Hypothalamus (tissue), 51 donors: ENCODE measurements at places on chromosomes 13 and 19.

DNA sequence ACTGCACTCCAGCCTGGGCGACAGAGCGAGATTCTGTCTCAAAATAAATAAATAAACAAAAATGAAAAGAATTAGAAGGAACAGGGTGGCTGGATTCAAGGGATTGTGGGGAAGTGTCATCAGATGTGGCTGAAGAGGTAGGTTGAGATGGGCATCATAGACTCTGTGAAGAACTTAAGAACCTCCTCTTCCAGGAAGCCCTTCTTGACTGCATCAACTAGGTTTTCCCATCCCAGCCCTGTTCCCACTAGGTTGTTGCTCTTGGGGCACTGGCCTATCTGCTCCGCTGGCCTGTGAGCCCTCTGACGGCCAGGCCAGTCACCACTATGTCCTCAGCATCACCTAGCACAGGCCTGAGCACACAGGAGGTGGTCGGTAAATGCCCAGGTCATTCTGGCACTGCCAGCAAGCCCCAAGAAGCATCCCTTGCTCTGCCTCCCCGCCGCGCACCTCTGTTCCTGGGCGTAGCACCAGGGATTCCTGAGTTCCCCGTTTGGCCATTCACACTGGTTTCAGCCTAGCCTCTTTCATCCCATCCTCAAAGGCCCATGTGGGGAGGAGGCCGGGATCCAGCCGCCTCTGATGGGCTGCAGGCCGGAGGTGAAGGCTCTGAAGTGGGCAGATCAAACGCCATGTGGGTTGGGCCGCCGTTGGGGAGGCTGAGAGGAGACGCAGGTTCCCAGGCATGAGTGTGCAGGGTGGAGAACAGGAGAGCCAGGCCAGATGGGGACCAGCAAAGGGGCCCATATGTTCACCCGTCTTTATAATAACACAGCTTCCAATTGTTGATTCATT lies 27.6 kb upstream of the SLC1A5 start:
- no peak for DNase-seq

DNA sequence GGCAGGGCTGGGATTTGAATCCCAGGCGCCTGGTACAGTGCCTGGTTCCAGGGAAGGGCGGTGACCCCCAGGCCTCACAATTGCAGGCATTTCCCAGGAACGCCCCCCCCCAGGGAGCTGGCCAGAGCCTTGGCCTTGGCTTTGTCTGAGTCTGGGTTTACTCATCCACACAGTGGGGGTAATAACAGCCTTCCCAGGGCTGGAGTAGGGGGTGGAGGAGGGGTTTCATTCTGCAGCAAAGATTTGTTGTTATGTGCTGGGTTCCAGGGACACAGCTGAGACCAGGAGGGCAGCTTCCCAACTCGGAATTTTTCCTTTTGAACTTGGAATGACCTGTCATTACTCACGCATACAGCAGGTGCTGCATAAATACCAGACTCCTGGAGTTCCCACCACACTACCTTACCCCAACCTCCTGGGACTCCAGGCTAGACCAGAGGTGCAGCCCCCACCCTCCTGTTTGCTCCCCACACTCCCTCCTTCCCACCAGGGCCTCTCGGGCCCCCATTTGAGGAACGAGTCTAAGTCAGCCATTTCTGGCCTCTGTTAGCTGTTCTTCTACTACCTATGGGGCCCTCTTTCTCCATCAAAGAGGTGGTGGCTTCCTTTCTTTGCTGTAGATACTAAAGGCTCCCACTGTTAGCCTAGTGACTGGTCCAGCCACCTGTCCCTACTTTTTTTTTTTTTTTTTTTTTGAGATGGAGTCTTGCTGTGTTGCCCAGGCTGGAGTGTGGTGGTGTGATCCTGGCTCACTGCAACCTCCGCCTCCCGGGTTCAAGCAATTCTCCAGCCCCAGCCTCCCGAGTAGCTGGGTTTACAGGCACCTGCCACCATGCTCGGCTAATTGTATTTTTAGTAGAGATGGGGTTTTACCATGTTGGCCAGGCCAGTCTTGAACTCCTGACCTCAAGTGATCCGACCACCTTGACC lies 1.6 kb upstream of the ADAMTS10 start:
- DNase-seq, result no peak

DNA sequence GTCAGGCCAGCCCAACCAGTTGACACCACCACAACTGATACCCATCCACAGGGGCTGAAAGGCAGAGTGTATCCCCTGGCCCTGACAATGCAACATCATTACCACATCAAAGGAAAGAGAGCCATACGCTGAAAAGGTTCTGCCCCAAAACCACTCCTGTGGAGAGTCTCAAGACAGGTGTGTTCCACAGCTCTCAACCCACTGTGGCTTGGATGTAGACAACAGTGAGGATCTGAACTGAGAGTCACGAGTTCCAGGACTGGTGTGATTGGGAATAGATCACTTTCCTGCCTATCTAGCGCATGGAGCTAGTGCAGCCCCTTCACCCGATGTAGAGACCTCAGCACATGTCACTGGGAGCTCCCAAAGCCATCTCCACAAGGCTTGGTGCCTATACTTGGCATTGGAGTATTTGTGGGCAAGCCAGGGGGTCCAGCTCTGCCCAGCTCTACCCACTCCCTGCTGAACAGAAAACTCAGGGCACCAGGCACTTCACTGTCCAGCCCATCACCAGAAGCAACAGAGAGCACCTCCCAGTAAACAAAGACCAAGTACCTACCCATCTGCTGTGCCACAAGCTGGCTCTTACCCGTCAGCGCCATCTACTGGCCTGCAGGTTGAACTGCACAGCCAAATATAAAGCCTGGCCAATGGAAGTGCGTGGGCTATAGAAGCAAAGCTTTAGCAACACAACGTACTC lies 579.5 kb downstream of the UQCRFS1 start:
- DNase-seq, result peak; percentile 33

GRCh38 chr19:11452620-11453310 lies 17.3 kb downstream of the PRKCSH start:
- no peak for DNase-seq

DNA sequence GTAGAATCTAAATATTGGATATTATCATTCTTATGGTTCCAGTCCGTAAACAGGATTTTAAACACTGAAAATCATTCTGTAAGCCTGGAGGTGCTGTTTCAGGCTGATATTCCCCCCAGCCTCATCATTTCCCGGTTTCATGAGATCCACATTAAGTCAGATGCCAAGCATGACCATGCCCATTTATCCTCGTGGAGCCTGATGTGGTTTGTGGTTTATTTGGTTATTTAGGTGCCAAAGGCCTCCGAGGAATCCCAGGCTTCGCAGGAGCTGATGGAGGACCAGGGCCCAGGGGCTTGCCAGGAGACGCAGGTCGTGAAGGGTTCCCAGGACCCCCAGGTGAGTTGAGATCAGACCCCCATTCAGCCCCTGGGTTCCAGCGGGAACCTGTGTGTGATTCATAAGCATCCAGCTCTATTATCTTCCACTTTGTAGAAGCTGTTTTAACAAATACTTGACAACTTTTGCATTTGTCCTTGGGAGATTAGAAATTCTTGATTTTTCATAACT lies 92.5 kb downstream of the RAB20 start:
- no peak for DNase-seq

GRCh38 chr13:113724780-113725315 lies 34.2 kb upstream of the TMEM255B start:
- peak; percentile 51 for DNase-seq

- DNase-seq, result peak; percentile 22
Measured at GRCh38 chr19:43534816-43535761, 2.1 kb downstream of the ZNF575 start.

DNA sequence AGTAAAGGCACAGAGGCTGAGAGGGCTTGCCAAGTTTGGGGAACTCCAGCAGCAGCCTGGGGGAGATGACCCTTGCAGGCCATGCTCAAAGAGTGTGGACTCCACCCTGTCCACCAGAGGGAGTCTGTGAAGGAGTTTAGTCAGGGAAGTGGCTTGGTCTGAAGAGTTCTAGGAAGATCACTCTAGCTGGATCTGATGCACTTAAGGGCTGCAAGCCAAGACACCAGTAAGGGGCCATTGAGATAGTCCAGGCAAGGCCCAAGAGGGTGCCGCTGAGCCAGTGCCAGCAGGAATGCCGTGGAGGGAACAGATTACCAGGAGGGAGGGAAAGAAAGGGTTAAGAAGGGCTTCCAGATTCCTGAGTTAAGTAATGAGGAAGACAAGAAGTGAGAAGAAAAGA lies 68.7 kb downstream of the ZAR1L start:
- no peak for DNase-seq

- no peak for DNase-seq
Measured at GRCh38 chr13:97300871-97301270, 78.7 kb downstream of the MBNL2 start.

- DNase-seq, result no peak
Measured at GRCh38 chr13:90968166-90968904, 379.2 kb upstream of the MIR17HG start.

GRCh38 chr13:97107815-97108529 lies 113.7 kb upstream of the OXGR1 start:
- no peak for DNase-seq

- no peak for DNase-seq
Measured at GRCh38 chr19:49135686-49136085, 16.3 kb downstream of the PPFIA3 start.

GRCh38 chr13:103957939-103958338 lies 891.7 kb upstream of the SLC10A2 start:
- DNase-seq, result no peak

GRCh38 chr19:48999481-49000325 lies 6.0 kb downstream of the RUVBL2 start:
- no peak for DNase-seq

GRCh38 chr19:49512970-49513745 lies 697 bp downstream of the FCGRT start:
- DNase-seq, result no peak

DNA sequence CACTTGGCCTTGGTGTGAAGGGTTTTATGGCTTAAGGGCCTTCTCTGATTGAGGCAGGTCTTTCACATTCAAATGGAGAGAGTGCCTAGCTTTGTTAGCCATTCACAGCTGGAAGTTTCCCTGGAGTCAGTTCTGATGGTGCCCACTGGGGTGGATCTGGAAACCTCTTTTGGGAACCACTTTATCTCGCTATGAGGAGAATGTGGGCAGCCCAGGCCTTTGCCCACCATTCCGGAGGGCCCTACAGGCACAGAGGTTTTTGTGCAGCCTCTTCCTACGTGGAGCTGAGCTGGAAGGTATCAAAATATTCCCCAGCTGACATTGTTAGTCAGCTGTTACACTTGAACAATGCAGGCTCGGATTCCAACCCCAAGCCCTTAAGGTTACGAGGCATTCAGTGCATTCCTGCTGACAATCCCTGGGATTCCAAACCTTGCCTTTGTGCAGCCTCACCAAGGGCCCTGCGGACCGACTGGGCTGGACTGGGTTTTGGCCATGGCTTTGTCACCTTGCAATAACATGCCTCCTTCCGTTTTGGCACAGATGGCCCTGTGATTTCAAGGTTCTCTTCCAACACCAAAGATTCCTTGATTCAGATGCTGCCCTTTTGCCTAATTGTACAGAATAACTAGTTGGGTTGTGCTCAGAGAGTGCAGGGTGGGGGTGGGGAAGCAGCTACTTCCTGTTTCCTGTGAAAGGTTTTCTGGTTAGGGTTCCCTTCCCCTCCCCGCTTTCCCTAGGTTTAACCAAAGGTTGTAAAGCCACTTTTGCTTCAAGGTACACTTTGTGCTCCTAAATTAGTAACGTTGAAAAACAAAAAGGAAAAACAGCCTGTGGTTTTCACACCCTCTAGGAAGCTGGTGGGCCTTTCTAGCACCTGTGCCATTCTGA lies 27.0 kb downstream of the SAE1 start:
- no peak for DNase-seq

DNA sequence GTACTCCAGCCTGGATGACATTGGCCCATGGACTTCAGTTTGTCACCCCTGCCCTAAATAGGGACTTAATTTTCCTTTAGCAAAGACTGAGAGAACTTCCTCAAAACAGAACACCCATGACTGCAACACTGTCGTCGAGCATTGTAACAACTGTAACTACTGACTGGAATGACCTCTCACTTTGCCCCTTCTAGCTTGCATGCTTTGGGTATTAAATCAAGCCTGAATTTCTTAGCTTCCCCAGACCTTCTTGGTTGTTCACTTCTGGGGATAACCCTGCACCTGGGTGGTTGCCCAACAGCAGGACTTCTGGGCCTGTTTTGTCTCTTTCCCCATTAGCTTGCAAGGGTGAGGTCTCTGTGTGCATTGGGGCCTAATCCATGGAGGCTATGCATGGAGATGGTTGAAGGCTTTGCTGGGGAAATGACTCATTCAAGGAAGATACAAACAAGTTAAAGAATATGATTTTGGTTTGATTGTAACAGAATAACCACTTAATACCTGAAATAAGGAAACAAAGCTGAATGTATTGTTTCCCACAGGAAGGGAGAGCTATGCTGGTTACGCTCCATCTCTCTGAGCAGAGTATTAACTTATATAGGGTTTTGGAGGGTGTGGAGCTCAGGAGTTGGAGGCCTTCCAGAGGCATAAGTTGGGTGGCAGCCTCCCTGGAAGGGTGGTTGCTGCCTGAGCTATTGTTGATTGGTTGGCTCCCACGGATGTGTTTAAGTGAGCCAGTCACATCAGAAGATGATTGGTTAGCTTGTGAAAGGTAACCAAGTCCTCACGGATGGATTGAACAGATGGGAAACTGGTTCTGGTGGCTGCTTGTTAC lies 34.7 kb upstream of the UBAC2 start:
- DNase-seq, result no peak

- DNase-seq, result no peak
Measured at GRCh38 chr13:71054358-71054757, 812.6 kb downstream of the DACH1 start.

- DNase-seq, result no peak
Measured at GRCh38 chr13:84077271-84077670, 195.0 kb upstream of the SLITRK1 start.

GRCh38 chr13:22980936-22981335 lies 199.8 kb upstream of the SGCG start:
- no peak for DNase-seq

DNA sequence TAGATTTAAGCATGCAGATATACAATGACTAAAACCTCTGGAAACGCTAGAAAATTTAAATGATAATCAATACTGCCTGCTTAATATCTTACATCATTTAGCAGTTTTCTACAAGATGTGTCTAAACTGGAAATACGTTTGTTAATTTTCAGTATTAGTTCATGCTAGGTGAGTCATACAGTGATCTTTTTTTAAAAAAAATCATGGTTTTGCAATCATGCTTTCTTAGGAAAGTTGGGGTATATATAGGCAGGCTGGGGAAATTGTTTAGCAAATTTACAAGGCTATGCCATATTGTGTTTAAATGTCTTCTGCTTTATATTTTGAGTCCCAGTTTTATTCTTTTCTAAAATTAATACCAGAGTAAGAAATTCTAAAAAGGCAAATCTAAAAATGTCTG lies 245.4 kb upstream of the SPRY2 start:
- no peak for DNase-seq

- DNase-seq, result no peak
Measured at GRCh38 chr19:55173714-55174409, 6.2 kb downstream of the SYT5 start.

- no peak for DNase-seq
Measured at GRCh38 chr13:40151673-40152072, 496.2 kb downstream of the COG6 start.

GRCh38 chr13:104993708-104994107 lies 1541.8 kb downstream of the EFNB2 start:
- DNase-seq, result no peak

- no peak for DNase-seq
Measured at GRCh38 chr13:76976490-76976889, 15.4 kb upstream of the CLN5 start.

GRCh38 chr13:21075379-21076249 lies 14.2 kb upstream of the LATS2 start:
- no peak for DNase-seq

GRCh38 chr19:40809358-40810086 lies 10.5 kb downstream of the EGLN2 start:
- no peak for DNase-seq
